H7 (cell line): ENCODE measurements at places on chromosomes 1 and 21.

DNA sequence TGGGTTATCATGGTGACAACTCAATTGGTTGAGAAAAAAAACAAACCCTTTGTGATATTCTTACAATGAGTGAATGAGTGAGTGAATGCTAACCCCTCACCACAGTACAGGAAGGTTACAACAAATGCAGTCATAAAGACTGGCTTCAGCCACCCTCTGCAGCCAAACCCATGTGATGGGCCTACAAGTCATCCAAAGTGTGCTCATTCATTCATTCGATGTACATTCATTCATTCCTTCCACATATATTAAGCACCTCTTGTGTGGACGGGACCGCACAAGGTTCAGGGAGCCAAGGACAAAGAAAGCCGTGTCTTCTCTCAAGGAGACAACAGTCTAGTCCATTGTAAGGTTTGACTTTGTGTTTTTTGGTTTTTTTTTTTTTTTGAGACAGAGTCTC is 49.4 kb downstream of the WDR4 start:
- DNase-seq, result no peak

- no peak for DNase-seq
Measured at GRCh38 chr1:223091896-223092295, 51.2 kb downstream of the TLR5 start.

GRCh38 chr1:226217273-226217672 is 6.2 kb upstream of the MIXL1 start:
- no peak for DNase-seq

- DNase-seq, result peak; percentile 95
Measured at GRCh38 chr1:15246960-15247614, at the start of gene FHAD1. Gene FHAD1, plus strand, starts transcription at chr1:15247223. Its CDS starts 4,562 bp downstream, at chr1:15251785.

GRCh38 chr1:198261886-198262285 is 105.1 kb downstream of the NEK7 start:
- DNase-seq, result no peak

GRCh38 chr1:15997076-15997585 is 6.9 kb upstream of the SRARP start:
- DNase-seq, result no peak

- no peak for DNase-seq
Measured at GRCh38 chr1:43951021-43951985, 4.6 kb downstream of the IPO13 start.

GRCh38 chr1:206588492-206588891 is 23.8 kb downstream of the EIF2D start:
- no peak for DNase-seq

- DNase-seq, result no peak
Measured at GRCh38 chr1:226575739-226576378, 27.3 kb downstream of the STUM start.

GRCh38 chr21:37365517-37366481 is 774 bp upstream of the DYRK1A start:
- peak; percentile 97 for DNase-seq

- no peak for DNase-seq
Measured at GRCh38 chr1:229059671-229060539, 211.0 kb upstream of the RAB4A start.
